ENCODE measurements at places on chromosomes 12 and 14.

DNA sequence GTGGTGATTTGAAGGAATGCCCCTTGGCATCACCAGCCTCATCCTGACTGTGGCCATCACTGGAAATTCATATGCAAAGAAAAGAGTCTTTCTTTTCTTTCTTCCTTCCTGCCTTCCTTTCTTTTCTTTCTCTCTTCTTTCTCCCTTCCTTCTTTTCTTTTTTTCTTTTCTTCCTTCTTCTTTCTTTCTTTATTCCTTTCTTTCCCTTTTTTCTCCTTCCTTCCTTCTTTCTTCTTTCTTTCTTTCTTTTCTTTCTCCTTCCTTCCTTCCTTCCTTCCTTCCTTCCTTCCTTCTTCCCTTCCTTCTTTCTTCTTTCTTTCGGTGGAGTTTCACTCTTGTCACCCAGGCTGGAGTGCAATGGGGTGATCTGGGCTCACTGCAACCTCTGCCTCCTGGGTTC lies 58.0 kb upstream of the TMEM132D start:
- no peak for DNase-seq

DNA sequence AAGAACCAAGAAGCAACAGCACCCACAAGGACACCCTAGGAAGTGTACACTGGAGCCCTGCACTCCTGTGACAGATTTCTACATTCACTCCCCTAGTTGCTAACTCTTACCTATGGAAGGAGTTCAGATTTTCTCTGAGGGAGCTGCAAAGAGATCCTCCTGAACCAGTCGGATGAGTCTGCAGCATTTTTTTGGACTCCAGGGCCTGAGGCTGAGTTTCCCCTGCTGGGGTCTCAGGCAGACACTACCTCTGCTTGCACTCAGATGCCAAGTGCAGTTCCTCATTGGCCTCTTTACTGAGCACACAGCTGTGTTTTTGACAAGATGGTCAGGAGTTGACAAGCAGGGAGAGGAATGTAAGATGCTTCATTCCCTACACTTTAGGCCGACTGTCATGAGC lies 153.2 kb upstream of the RBM19 start:
- no peak for DNase-seq

- DNase-seq: no peak
These were observed 1891.5 kb upstream of the SEL1L start for GRCh38 chr14:83425138-83425537.

GRCh38 chr12:124420996-124421674 lies 126.2 kb downstream of the RFLNA start:
- DNase-seq: no peak

DNA sequence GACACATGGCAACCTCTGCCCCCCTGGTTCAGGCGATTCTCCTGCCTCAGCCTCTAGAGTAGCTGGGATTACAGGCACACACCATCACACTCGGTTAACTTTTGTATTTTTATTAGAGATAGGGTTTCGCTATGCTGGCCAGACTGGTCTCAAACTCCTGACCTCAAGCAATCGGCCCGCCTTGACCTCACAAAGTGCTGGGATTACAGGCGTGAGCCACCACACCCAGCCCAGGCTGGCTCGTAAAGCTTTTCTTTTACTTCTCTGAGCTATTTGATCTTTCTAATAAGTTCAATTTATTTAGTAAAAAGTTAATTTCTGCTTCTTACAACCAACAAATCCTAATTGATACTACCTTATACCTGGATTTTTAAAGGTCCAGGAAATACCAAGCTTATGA lies 127.4 kb upstream of the KRR1 start:
- no peak for DNase-seq

DNA sequence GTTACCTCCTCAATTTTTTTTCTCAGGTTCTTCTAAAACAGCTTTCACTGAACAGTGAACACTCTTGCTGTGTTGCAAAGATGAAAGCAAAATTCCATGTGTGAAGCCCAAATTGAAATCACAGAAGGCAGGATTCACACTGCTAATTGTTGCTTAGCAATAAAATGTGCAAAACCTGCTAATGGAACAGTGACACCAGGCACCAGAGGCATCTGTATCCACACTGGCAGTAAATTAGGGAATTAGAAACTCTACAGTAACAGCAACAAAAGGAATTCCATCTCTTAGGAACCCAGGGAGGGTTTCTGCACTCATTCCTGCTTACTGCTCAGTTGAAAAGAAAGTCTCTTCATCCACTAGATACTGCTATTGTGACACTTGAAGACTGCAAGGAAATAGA lies 202.3 kb downstream of the GXYLT1 start:
- DNase-seq: no peak

DNA sequence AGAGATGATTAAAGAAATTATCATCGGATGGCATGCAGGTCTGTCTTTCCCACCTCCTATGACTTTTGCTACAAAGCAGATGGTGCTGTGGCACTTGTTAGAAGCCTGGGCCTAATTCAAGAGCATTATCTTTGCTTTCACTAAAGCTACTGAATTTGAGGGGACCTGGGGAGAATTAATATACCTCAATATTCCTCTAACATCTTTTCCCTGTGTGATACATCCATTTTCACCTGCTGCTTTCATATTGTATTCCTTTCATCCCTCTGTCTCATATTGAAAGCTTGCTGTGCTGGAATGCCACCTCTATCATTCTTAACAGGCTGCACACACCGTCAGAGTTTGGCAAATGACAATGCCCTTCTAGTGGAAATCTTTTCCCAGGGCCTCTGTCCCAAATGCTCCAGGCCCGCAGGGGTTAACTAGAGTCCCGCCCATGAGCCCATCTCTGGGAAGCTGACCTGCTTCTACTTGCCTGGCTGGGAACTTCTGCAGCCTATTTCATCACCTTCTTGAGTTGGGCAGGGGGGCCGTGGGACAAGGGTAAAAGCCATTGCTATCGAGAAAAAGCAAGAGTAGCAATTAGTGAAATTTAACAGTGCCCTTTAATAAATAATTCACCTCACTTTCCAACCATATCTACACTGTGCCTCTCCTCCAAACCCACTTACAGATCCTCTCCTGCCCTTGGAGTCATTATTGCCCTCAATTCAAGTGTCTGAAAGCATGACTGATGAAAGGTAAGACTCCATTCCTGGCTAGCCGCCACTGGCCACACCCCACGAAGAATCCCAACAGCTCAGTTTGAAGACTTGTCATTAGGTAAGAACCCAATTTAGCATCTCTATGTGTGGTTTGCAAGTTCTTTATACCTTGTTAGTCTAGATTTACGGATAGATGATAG lies 126.7 kb upstream of the BTG1 start:
- no peak for DNase-seq

DNA sequence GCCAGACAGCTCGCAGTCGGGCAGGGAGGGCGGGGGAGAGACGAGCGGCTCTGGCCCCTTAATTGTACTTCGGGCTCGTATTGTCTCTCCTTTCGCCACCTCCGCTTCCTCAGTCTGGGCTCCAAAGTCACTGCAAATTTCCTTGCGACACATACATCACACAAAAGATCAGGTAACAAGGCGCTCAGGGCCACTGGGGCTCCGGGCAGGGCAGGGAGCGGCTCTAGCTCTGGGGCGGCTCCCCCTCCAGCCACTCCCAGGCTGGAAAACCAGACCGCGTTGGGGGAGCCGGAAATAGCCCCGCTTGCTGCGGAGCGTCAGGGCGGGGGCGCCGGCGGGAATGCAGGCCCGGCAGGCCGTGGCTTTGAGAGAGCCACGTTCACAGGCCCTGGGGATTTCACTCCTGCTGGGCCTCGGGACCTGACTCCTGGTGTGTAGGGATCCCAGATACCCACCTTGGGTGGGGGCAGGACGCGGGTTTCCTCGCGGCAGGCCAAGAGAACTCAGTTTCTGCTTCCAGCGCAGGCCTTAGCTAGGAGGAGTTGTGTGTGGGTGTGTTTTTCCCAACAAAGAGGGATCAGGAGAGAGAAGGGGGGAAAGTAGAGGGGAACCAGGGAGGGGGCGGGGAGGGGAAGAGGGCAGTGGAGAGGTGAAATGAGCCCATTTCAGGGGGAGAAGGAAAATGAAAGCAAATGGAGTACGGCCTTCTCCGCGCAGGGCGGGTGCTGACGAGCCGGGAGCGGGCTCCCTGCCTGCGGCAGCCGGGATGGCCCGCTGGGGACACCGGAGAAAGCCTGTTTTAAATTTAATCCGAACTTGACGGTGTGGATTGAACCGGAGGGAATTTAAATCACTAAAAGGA lies 4.4 kb upstream of the HOXC9 start:
- no peak for DNase-seq

DNA sequence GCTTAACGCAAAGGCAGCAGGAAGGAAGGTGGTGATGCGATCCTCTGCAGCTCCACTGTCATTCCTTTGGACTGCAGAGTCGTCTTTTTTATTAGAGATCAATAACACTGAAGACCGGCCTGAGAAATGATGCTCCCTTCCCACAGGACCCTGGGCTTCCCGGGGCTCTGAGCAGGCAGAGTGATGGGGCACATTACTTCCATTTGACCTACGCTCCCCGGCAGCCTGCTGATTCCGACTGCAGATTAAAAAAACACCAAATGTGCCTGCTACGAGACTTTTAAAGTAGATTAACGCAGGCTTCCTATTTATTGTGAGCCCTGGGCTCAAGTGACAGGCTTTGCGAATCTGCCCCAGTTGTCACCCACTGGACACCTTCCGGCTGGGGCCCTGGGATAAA lies 37.5 kb downstream of the KCNA1 start:
- no peak for DNase-seq

DNA sequence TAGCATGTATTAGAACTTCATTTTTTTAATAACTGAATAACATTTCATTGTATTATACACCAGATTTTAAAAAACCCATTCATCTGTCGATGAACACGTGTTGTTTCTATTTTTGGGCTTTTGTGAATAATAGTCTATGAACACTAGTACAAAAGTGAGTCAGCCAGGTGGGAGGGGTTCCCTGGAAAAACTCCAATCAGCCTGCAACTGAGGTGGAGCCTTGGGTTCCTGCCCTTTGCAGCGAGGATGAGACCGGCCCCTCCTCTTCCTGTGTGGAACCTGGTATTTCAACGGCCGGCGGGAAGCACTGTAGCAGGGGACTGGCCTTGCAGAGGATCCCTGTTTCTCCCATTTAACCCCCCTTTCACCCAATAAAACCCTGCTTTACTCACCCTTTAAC lies 56.1 kb downstream of the LMNTD1 start:
- DNase-seq: no peak

- no peak for DNase-seq
These were observed 276.9 kb upstream of the PRKD1 start for GRCh38 chr14:30204431-30204980.

DNA sequence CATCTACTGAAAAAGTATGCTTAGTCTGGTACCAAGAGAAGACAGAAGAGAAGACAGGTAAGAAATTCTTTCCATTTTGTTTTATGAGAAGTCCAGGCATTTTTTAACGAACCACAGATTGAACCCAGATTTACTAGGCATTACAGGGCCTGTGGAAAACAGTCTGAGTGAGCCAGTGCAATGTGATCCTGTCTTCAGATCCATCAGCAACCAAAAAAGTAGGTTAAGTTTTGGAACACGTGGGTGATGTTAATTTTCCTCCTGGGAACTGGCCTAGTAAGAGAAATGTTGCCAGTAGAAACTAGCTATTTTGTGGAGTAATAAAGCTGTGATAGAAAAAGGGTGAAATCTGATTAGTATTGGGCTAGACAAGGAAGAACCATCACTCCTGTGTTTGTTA lies 440.9 kb upstream of the SEL1L start:
- DNase-seq: no peak

GRCh38 chr14:72547999-72548398 lies 345.9 kb downstream of the DPF3 start:
- DNase-seq: no peak

GRCh38 chr14:92964124-92965109 lies 41.5 kb downstream of the CHGA start:
- no peak for DNase-seq

DNA sequence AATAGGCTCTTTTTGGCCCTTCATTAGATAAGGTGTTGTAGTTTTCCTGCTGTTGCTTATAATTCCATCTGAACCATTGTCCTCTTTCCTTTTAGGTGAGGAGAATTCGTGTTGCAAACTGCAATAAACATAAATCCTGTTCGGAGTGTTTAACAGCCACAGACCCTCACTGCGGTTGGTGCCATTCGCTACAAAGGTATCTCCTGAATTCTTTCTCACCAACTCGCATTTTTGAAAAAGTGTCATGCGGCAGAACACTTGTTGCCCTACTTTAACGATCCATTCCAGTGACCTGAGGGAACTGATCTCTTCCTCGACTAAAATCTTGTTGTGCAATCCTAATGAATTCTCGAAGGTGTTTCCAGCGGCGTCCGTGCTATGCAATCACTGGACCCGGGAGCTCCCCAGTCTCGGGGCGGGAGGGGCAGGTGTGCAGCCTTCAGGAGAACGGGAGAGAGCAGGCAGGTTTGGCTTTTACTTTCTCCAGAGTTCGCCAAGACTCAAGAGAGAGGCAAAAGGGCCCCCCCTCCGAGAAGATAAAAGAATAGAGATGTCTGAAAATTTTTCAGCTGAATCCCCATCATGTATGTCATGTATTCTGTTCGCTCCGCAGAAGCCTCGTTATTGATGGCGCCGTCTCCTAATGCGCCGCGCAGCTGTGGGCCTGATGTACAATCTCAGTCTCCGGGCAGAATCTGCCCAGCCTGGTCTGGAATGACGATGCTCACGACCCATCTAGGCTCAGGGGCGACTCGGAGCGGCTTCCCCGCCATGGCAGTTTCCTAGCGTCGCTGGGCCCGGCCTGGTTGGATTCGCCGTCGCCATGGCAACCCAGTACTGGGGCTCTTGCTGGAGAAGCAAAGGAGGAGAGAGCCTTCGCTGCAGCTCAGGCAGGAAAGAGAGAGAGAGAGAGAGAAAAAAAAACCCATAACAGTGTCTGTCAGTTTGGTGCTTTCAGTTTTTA lies 38.2 kb downstream of the PLXNC1 start:
- no peak for DNase-seq

DNA sequence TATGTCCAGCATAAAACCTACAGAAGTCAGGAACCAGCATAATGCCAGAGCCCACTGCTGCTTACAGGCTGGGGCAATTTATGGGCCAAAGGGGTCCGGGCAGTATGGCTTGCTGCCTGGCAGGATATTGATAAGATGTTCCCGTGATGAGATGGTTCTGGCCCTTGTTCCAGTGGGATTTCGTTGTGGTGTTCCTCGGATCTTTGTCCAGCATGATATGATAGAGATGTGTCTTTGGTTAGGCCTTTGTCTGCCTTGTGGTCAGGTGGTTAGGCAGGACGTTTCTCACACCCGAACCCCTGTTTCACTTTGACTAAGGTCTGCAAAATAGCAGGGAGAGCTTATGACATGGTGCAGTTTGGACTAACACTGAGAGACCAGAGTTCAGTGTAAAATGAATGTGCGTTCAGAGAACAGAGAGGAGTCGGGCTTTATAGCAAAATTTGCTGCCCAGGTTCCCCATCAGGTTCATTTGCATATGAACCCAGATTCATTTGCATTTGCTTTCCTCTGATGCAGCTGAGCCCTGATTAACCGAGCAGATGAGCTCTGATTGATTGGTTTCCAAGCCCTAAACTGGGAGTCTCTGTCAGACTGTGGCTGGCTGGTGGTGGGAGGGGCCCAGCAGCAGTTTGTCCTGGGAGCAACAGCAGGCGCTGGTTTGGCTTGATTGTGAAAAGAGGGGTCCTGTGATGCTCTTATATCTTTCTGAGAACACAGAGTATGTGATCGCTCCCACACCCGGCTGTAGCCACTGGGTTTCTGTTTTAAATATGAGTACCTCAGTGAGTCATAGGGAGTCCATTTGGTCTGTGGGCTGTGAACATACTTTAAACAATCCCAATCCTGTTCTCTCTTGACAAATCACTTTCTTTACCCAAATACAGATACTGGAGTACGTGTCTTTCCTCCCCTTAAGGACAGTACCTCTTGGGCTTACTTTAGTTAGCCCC lies 156.3 kb upstream of the PZP start:
- DNase-seq: peak; percentile 35

Measured in activated CD4-positive, alpha-beta T cell treated with anti-CD3 and anti-CD28 coated beads, Interleukin-2, amount 10 ng/mL, durations not matched to agents 7 days and 5 days (primary cell).